ENCODE measurements at places on chromosomes 13 and 19.

DNA sequence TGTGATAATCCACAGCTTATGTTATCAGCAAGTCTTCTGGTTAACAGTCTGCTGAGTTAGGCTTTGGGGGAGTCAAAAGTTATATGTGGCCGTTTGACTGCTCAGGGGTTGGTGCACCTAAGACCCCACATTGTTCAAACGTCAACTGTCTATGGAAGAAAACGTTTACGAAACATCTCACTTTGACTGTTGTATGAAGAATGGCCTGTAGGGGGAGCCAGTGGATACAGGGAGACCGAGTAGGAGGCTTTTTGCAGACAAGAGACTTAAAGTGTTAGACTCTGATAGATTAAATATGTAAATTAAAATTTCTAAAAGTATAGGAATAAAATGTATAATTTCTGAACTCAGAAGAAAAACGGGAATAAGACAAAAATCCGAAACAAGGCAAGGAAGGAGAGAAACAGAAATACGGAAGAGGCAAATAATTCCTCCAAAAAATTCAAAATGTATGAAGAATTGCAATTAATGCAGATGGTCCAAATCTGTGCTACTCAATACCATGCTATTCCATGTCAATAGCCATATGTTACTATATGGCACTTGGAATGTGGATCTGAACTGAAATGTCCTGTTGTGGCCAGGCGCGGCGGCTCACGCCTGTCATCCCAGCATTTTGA is 37.8 kb downstream of the TNFSF14 start:
- DNase-seq: peak; percentile 66

- no peak for DNase-seq
Observed at GRCh38 chr19:41186971-41187883, 5.8 kb upstream of the CYP2S1 start.

DNA sequence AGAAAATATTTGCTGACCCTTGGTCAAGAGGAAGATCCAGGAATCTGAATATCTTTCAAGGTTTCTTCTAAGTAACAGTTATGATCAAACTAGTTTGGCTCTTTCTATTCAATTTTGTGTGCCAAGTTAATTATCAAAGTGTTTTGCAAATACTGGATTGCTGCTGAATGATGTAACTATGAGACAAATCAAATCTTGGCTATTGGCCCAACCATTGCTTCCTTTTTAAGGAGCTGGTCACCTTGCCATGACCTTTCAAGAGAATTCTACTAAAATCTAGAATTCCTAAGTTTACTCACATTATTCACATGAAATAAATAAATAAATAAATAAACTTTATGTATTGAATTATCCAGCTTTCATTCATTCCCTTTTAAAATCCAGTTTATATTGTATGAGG is 371.8 kb downstream of the SLITRK6 start:
- no peak for DNase-seq

DNA sequence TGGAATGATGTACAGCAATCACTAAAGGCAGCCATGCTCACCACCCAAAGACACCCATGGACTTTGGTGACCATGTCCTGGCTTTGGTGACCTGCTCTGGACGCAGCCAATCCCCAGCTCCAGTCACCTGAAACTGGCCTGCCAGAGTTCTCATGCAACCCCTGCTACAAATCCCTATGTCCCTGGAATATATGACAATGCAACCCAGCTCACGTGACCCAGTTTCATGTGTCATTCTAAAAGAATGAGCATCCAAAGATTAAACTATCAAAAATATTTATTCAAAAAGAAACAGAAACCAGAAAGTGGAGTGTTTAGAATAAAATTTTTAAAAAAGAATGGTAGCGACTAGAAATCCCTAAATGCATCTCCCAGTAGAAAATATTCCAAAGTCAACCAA is 203.3 kb upstream of the IRS2 start:
- no peak for DNase-seq

DNA sequence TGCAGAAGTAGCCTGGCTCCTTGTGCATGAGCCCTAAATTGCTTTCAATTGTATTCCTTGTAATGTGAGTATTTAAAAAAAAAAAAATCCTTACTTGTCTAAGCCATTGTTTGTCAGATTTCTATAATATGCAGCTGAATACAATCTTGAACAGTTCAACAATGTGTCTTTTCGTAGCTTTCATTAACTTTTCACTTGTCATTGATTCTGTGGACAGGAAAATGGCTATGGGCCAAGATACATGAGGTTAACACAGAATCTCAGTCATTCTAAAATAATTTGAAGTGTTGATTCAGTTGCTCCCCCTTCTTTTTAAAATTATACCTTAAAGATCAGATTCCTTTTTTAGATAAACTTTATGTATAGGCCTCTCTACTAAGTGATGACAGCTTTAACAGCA is 395.8 kb upstream of the KLF12 start:
- DNase-seq: no peak

GRCh38 chr13:36887758-36888521 is 32.1 kb downstream of the SMAD9 start:
- no peak for DNase-seq

GRCh38 chr13:44416301-44416700 is 42.7 kb downstream of the SERP2 start:
- DNase-seq: no peak

DNA sequence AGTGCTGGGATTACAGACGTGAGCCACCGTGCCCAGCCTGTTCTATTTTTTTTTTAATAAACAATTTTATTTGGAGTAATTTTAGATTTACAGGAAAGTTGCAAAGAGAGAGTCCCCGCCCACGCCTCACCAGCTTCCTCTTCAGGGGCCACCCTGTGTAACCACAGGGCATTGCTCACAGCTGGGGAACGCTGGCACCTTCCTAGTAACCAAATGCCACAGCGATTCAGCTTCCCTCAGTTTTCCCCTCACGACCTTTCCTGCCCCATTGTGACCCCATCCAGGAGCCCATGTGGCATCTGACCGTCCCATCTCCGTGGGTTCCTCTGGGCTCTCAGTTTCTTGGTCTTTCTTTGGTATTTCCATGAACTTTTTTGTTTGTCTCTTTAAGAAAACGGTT is 83.9 kb downstream of the GNG7 start:
- no peak for DNase-seq

- DNase-seq: no peak
Observed at GRCh38 chr13:106261450-106261849, 274.0 kb downstream of the EFNB2 start.

DNA sequence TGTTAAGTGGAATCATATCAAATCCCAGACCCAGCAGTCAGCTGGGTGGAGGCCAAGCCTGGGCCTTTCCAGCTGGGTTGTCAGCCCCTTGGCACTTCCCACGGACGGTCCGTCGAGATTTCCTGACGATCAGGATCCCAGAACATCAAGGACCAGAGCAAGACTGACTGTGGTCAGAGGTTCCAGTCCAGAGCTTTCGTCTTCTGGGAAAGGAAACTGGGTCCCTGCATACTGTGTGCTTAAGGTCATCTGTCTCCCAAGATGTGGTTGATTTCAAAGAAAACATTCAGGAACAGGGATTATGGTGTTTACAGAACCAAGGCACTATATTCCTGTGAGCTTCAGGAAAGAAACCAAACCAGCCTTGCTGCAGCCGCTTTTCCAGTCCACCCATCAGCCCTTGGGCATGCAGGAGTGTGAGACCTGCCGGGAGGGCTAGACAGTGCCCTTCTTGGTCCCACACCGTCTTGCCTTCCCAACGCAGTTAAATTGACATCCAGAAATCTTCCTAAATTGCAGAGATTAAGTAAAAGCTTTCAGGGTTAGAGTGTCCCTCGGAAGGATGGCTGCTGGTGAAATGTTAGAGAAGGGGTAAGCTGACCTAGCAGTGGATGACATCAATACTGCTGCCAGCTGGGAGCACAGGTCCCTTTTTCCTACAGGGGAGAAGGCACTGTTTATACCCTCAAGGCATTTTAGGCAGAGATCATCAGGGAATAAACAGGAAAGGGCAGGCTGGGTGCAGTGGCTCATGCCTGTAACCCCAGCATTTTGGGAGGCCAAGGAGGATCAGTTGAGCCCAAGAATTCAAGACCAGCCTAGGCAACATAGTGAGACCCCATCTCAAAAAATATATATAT is 5.0 kb upstream of the C19orf33 start:
- no peak for DNase-seq

- DNase-seq: no peak
Observed at GRCh38 chr13:77377016-77377415, 50.1 kb upstream of the MYCBP2 start.

GRCh38 chr19:18102916-18103542 is 5.5 kb downstream of the MAST3 start:
- DNase-seq: no peak

DNA sequence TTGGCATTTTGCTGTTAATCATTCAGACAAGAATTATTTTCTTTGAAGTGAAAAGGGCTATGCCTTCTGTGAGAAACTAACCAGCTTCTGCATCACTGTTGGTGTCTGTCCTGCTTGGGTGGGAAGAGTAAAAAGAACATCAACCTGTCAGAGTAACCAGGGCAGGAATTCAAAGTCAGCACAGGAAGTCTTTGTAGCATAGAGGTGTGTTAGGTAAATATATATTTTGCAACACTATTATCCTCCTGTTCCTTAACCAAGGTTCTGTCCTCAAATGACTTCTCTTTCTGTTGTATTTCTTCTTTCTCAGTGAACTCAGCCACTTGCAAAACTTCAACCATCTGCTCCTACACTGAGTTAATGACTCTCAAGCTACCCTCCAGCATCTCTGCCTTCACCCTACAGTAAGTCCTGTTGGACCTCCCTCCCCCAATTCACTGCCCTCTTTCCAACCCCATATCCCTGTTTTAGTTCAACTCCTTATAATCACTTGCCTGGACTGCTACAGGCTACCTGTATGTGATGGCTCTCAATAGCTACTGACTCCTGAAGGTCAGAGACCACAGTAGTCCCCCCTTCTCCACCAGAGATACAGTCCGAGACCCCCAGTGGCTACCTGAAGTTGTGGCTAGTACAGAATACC is 49.9 kb downstream of the SMAD9 start:
- no peak for DNase-seq

- DNase-seq: no peak
Observed at GRCh38 chr13:45132369-45133064, 12.2 kb downstream of the GTF2F2 start.

- DNase-seq: no peak
Observed at GRCh38 chr13:21344662-21345176, 114.4 kb downstream of the ZDHHC20 start.

GRCh38 chr13:91349992-91350911 is 2.8 kb downstream of the MIR17HG start:
- DNase-seq: no peak

All from stimulated activated CD4-positive, alpha-beta T cell treated with anti-CD3 and anti-CD28 coated beads, Interleukin-1b, Interleukin-23, amount 100 ng/mL, for 1 hour (primary cell).